ENCODE measurements at places on chromosomes 12 and 14. TPM values are rescaled to one million over a fixed set of nuclear protein-coding genes. Genes with fewer than 3 reads are reported as not detected.

GRCh38 chr12:62732861-62733427 is 202.0 kb downstream of the PPM1H start:
- DNase-seq = no peak

Gene ANKLE2
- total RNA-seq = 102 TPM

Gene GPRC5D
- not detected for total RNA-seq

Gene MUCL1
- total RNA-seq = not detected

DNA sequence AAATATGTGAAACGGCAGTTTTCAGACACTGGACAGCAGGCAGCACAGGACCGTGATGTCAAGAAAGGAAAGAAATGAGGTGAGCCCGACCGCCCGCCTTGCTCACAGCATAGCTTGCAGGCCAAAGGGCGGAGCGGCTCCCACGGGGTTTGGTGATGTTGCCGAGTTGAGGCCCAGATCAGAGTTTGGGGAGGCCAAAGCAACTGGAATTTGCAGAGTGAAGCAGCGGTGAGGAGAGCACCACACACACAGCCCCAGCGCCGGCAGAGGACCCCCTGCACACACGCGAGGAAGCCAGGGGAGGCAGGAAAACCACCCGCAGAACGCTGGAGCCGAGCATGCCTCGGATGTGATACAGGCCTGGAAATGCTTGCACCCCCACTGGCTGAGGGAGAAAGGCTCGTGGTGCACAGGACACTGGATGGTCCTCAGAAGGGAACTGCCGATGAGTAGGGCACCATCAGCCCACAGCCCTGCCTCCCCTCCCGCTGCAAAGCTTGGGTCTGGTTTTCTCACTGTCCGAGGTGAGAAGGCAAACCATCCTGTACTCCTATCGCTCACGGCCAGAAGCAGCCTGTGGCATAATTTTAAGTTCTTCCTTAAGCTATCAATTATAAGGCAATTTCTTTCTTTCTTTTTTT is 25.7 kb upstream of the PLD4 start:
- no peak for DNase-seq

GRCh38 chr12:112166051-112167015 is 41.0 kb downstream of the TRAFD1 start:
- no peak for DNase-seq

DNA sequence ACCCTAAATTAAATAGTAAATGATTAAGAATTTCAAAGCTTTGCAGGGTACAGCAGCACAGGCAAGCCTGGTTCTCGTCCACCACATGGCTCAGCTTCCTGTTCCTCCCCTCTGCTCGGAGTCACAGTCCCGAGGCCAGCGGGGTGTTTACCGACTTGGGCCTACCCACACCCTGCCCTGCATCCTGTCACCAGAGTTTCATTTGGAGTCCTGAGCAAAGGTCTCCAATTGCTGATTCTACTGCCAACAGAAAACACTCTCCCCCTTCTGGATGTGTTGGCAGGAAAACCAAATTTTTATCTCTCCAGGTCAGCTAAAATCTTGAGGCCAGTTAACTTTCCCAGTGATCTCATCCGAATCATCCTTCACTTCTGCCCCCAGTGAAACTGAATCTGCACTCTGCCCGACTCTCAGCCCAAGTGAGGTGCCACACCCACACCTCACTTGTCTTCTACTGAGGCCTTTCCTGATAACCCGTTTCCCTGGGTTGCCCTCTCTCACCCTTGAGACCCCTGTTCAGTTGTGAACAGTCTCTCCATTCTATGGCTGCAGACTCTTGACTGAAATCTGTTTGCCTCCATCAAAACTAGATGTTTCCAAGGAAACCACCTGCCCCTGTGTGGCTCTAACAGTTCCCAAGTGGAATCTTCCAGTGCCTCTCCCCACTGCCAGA is 71.2 kb downstream of the VCPKMT start:
- peak; percentile 91 for DNase-seq

GRCh38 chr14:53360829-53361228 is 207.7 kb upstream of the DDHD1 start:
- no peak for DNase-seq

DNA sequence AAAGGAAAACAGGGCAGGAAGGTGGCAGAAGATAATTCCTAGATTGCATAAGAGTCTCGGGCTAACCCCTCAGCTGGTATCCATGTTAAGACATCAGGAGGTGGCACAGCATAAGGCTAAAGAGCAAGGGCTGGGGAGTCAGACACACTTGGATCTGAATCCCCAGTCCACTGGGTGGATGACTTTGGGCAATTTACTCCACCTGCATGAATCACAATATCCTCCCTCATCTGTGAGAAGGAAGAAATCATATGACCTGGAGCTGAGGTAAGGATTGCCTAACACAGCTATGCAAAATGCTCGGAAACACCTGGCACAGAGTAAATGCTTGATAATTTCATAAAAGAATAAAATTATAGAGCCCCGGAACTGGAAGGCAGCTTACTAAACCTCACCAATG is 217.9 kb downstream of the PIK3C2G start:
- DNase-seq = peak; percentile 28

DNA sequence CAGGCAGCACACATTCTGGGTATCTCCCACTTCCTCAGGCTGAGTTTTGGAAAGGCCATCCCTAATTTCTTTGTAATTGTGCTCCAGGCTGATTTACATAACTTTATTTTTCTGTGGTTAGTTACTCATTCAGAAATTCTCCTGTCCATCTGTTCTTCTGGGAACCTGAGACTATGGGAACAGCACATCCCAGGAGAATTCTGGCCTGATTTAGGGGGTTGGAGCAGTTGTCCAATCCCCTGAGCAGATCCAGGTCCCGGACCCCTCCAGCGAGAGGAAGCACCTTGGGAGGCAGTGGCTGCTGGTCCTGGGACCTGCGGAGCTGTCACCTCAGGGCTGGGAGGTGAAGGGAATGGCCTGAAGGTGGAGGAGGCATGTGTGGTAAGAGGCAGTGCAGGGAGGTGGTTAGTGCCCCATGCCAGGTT is 40.4 kb downstream of the TSPAN9 start:
- no peak for DNase-seq

GRCh38 chr12:122422730-122423257 is 325 bp upstream of the CLIP1 start:
- peak; percentile 39 for DNase-seq

- no peak for DNase-seq
These were observed 5.9 kb upstream of the RPL41 start for GRCh38 chr12:56110571-56110970.

Gene SPIC
- total RNA-seq = not detected

DNA sequence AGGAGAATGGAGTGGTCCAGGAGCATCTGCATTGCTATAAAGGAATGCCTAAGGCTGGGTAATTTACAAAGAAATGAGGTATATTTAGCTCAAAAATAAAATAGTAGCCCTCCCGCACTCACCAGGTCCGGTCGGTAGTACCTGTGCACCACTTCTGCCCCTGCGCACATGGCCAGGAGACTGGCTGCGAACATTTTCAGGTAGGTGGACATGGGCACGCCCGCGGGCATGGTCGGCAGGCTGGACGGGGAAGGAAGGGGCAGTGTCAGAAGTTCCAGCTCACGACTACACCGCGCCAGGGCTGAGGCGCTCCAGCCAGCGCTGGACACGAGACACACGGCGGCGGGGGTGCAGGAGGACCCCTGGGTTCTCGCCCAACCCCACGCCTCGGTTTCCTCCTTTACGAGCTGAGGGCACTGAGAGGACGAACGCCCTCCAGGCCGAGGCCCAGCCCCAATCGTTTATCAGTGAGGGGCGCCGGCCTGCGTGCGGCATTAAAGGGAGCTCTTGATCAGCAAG is 9.1 kb upstream of the TDG start:
- no peak for DNase-seq

Gene IFNG-AS1
- total RNA-seq = not detected

DNA sequence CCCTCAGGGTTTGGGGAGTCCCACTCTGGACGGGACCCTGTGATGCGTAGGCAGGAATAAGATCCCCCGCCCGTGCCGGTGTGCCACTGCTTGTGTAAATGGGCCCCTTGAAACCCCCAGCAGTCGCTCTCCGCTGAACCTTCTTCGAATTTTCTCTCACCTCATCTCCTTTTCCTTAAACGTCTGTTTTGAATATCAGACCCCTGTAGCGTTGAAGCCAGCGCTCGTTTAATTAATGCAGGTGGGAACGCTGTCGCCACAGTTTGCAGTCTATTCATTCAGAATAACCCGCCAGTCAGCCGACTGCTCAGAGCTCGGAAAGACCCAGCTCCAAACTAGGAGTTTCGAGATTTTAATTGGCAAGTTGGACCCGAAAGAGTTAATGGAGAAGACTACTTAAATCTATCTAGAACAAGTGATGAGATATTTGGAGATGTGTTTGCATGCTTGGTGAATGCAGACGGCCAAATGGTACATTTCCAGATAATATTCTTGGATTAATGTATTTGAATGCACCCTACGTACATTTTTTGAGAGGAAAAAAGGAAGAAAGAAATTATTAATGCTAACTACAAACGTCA is 739 bp upstream of the PPP2R5E start:
- DNase-seq = no peak

Gene POTEM
- not detected for total RNA-seq

Gene HOTAIR
- not detected for total RNA-seq

GRCh38 chr14:23582906-23583760 is 4.5 kb upstream of the JPH4 start:
- DNase-seq = no peak
